Caudate nucleus (tissue), 63 donors: ENCODE measurements at places on chromosomes 6 and 20.

- no peak for DNase-seq
These were observed 29.8 kb upstream of the MCHR2 start for GRCh38 chr6:100023798-100024197.

DNA sequence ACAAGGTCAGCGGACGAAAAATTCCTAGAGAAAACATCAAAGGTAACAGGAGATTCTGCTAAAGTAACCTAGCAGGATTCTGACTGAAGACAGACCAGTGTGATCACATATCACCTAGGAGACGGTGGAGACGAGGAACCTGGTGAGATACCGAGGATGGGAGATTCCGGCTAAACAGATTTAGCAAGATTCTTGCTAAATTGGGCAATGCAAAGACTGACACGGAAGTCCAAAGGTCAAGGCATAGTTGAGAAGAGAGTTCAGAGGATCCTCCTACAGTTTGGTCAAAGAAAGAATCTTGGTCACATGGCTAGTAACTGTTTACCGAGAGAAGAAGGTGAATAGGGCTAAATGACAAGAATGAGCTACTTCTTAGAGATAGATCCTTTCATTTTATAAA is 61.1 kb downstream of the TMEM170B start:
- no peak for DNase-seq

DNA sequence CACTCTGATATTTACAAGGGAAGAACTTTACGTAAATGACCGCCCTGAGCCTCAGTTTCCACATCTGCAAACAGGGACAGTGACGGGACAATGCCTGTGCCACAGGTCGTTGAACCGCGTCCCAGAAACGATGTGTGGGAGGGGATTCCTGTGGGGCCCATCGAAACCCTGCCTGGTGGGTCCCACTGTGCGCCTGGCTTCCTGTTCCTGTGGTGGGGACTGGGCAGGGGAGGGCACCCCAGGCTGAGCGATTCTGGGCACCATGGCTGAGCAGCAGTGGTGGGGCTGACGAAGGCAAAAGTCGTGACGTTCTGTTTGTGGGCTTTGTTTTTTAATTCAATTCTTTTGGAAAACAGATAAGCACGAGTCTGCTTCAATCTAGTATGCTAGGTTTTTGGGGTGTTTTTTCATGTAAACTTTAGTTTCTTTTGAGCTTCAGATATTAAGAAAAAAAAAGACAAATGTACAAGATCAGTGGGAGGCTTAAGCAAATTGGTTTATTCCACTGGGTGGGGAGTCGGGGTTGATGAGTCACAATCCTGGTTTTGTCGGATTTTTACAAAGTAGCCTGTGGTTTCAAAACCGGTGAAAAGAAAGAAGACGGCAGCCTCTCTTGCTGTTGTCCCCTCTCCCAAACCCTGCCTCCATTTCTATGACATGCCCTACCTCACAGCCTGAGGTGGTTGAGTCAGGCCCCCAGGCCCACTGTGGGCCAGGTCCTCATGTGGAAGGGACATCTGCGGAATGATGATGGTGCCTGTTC is 40.4 kb downstream of the GNAS-AS1 start:
- no peak for DNase-seq

- no peak for DNase-seq
These were observed 256.9 kb downstream of the CDH26 start for GRCh38 chr20:60214901-60215815.

- DNase-seq: no peak
These were observed 4.6 kb downstream of the TFEB start for GRCh38 chr6:41730531-41731436.

GRCh38 chr6:159806021-159806458 is 6.0 kb downstream of the PNLDC1 start:
- no peak for DNase-seq
